ENCODE measurements at places on chromosomes 12 and 14. TPM values are rescaled to one million over a fixed set of nuclear protein-coding genes. Genes with fewer than 3 reads are reported as not detected.
A peak's percentile ranks its signal among the peaks of the same experiment; 100 is the strongest.

NRL gene
- 4.8 TPM for total RNA-seq

TSPAN8 gene
- 639 TPM for total RNA-seq

CAPS2 gene
- total RNA-seq: 2.6 TPM

RHEBL1 gene
- not detected for total RNA-seq

IL22 gene
- not detected for total RNA-seq

TAS2R20 gene
- 6.3 TPM for total RNA-seq

KLRK1 gene
- total RNA-seq: not detected

KRT79 gene
- 0.07 TPM for total RNA-seq

NAV3 gene
- 6.6 TPM for total RNA-seq

DNA sequence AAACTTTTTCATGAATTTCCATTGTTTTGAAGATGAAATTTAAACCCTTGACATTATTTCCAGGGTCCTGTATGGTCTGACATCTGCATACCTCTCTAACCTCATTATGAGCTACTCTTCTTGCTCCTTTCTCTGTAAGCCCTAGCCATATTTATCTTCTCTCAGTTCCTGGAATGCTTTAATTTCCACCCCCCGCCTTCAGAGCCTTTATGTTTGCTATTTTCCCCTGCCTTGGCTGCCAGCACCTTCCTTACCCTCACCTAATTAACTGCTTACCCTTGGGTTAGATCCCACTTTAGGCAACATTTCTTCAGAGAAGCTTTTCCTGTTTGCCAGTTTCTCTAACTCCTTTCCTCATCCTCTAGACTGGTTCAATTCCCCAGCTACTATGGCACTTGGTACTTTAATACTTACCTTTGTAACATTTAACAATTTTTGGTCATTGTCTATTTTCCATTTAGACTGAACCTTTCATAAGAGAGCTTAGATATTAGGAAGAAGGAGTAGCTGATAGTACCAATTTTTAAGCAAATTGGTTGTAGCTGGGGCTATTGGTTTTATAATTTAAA is 6.0 kb downstream of the STYX start:
- no peak for DNase-seq

DNA sequence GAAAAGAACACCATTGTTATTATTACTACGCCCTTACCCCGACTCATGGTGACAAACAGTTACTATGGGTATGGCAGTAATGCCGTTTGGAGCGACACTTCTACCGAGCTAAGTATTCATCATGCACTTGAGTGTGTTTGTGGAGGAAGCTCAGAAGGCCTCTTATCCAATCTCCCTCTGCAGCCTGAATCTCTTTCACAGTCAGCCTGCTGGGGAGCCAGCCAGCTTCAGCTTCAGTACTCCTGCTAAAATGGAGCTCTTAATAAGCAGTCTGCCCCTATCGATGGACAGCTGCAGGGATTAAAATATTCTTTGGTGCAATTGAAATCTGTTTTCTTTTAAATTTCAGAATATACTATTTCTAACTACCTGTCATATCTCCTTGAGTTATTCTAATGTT is 24.7 kb upstream of the ATP5MC2 start:
- no peak for DNase-seq

GRCh38 chr14:77148510-77149231 is 7.1 kb upstream of the ZDHHC22 start:
- no peak for DNase-seq

DNA sequence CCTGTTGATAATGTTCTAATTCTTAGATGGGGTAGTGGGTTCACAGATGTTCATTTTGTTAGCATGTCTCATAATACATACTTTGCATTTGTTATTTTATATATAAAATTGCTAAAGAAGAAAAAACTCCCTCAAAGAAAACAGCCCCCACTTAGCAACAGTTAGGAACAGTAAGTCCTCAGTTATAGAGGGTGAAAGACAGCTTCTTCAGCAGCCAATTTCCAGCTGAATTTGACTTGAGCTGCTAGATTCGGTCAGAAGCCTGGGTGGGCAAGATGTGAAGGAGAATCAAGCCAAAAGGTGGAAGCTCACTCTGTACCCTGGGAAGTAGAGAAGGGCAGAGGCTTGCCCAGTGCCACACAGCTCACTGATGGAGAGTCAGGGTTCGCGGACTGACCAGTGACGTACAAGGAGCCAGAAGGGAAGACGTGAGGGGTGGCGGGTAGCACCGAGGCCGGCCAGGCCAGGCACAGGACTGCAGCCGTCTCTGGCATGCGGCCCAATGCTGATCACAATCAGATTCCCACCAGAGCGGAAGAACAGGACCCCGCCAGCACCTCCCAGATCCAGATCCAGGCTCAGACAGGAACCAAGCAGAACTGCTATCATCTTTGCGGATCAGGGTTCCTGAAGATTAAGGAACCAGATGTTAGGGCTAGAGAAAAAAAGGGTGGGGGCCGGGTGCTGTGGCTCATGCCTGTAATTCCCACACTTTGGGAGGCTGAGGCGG is 30.4 kb upstream of the VWF start:
- no peak for DNase-seq

- no peak for DNase-seq
Measured at GRCh38 chr12:11026118-11026517, 3.7 kb upstream of the TAS2R19 start.

DNA sequence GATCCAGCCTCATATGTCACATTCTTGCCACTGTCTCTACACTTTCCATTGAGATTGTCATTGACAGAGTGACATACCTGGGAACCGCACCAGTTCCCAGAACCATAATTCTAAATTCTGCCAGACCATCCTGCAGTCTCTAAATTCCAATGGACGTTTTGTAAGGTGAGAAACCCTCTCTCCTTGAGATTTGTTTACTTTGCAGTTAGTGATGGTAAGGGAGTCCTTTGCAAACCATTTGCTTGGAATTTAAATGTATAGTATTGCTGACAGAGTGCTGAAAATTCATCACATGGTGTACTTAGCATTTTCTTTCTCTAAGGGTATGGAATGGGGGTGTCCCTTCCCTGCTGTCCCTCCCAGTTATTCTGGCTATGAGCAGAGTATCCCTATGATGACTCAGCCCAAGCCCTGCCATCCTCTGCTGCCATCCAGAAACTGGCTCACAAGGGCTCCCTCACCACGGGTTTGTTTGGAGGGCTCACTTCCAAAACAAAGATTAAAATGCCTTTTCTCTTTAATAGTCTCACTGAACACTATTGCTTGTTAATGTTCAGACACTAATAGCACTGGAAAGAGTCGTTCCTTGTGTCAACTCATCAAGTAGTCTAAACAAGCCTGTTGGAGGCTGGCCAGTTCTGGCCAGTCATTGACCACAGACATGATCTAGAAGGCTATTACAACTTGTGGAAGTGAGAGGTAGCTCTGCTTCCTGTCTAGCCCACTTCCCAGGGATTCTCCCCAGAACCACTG is 129.0 kb upstream of the HMGA2 start:
- DNase-seq: peak; percentile 69

GRCh38 chr12:52580496-52580895 is 6.9 kb upstream of the KRT74 start:
- DNase-seq: no peak

GRCh38 chr12:25269701-25270100 is 19.0 kb upstream of the KRAS start:
- DNase-seq: no peak

DNA sequence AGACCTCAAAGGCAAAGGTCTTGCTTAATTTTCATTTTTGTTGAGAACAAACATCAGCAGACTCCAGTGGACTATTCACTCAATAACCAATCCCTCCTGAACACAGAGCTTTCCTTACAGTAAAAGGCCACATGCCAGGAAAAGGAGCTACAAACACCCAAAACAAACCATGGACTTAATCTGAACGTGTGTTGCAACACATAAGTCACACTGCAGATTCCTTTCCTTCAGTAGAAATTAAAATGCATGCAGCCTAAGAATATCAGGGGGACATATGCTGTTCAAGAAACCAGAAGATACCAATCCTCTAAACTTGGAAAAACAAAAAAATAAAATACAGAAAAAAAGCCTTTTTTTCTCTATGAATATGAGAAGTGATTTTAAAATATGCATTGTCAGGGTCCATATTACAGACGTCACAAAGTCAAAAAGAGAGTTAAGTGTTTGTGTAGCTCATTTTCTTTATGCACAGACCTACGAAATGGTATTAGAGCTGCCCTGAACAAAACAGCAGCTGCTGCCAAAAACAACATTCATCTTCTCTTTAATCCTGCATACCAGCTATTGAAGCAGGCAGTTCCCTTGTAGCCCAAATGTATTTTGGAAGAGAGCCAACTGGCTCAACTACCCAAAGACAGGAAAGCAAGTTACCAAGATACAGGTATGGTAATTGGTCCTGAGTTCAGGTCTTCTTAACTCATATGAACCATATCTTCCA is 26.2 kb downstream of the KITLG start:
- DNase-seq: no peak

Data from hepatocyte (in vitro differentiated cells).